Small intestine (tissue), 16 donors: ENCODE measurements at places on chromosomes 7 and 10.

- no peak for DNase-seq
These were observed 25.3 kb downstream of the CCDC6 start for GRCh38 chr10:59880971-59881510.

GRCh38 chr10:128095753-128096469, 30.3 kb downstream of the MKI67 start:
- DNase-seq, result peak; percentile 17

DNA sequence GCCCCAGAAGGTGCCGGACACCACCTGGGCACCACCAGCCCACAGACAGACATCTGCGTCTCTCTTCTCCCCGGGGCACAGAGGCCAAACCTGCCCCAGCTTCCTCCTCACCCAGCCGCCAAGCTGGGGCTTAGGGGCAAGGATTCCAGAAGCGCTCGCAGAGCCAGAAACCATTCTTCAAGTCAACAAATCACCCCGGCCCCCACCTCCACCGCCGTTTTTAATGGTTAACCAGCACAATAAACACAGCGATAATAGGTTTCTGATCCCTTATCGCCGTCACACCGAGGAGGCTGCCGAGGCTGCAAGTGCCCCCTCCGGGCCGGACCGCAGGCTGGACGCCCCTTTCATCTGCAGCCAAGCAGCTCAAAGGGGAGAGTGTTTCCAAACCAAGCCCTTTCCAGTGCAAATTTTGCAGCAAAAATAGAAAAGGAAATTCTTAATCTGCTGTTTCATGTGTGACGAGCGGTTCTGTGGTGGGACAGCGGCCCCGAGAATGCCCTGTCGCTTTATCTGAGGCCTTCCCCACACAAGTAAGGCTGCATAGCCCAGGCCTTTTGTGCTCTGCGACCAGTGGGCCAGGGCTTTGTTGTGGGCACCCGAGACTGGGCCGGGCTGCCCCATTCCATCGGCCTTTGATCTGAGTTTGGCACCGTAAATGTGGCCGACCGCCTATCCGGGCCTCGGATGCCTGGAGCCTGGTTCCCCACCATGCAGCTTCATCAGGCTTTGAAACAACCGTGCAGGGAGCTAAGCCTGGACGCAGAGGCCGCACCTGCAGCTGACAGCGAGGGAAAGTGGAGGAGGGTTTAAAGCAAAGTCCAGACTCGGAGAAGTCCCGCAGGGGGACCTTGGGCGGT, 83.2 kb downstream of the FOXL3 start:
- DNase-seq, result peak; percentile 75

GRCh38 chr7:72281308-72281707, 130.8 kb downstream of the CALN1 start:
- no peak for DNase-seq

- DNase-seq, result no peak
These were observed 114.0 kb downstream of the WDR37 start for GRCh38 chr10:1169981-1170866.

GRCh38 chr7:101496017-101496416, 133.1 kb downstream of the MYL10 start:
- no peak for DNase-seq

DNA sequence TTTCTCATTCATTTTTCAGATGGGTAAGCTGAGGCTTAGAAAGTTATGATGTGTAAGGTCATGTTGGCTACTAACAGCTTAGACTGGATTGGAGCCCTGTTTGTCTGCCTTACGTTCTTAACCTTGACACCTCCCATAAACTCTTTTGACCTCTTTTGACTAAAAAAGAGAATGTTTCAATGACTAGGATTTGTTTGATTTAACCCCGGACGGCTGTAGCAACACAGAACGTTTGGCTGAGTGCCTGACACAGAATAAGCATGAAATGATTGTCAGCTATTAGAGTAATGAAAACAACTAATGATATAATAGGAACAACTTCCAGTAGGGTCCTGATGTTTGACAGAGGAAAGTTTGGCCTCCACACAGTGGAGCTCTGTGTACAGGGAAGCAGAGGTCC, 83.3 kb upstream of the PDZD8 start:
- no peak for DNase-seq

DNA sequence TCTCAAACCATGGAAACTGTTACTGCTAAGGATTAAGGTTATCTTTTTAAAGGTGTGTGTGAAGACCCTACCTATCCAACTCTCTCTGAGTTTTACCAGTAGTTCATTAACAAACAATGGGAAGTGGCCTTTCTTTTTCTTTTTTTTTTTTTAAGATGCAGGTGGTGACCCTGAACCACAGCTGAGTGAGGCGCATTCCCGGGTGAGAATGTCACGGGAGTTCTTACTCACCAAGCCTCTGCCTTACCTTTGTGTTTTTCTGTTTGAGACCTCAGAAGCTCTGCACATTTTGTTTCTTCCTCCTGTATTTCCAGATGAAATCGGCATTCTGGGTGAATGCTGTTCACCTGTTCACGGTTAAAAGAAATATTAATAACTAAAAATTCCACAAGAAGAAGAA, 2.5 kb downstream of the VIPR2 start:
- no peak for DNase-seq

DNA sequence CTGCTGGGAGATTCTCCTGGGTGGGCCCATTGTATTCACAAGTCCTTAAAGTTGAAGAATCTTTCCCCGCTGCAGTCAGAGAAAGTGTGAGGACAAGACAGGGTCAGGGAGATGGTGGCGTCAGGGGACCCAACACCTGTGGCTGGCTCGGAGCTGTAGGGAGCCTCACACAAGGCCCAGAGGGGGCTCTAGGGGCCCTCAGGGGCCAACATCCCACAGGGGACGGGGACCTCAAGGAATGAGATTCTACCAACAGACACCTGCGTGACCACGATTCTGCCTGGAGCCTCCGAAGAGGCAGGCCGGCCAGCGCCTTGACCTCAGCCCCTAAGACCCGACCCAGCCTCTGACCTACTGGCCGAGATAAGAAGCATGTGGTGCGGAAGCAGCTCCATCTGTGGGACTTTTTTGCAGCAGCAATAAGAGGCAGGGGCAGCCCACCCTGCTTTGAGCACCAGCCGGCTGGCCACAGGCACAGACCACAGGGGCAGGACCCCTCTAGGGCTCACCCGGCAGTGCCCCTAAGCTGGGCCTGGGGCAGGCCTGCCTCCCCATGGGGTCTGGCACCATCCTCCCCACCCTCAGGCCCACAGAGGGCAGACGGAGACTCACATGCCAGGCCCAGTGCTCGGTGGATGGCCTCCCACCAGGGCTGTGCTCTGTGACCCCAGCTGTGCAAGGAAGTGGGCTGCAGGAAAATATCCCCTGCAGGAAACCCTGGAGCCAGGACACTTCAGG, 13.2 kb downstream of the RASGEF1A start:
- DNase-seq, result no peak

GRCh38 chr7:99210265-99210970, 2.5 kb upstream of the KPNA7 start:
- DNase-seq, result peak; percentile 82

DNA sequence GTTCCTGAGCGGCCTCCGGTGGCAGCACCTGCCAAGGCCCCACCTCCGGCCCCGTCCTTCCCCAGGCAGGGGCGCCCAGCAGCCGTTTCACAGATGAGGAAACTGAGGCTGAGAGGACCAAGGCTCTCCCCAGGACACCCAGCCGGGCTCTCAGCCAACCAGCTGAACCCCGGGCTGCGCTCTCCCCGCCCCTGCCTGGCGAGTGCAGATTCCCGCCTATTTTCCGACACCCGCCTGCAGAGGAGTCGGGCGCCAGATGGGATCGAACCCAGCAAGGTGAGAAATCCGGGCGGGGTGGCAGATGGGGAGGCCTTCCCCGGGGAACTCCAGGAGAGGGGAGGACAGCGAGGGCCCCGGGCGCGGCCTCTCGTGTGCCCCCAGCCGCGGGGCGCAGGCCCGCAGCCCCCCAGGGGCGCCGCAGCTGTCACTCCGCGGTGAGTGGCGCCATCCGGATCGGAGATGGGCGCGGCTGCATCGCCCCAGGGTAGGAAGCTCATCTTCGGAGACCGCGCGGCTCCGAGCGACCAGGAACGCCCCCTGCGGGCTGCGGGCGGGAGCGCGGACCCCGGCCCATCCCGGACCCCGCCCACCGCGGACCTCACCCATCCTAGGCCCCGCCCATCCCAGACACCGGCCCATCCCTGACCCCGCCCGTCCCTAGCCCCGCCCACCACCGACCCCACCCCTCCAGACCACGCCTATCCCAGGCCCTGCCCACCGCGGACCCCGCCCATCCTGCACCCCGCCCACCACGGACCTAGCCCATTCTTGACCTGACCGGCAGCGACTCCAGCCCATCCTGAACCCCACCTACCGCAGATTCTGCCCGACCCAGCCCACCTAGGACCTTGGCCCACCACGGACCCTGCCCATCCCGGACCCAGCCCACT, 90.3 kb downstream of the MICALL2 start:
- DNase-seq, result no peak

DNA sequence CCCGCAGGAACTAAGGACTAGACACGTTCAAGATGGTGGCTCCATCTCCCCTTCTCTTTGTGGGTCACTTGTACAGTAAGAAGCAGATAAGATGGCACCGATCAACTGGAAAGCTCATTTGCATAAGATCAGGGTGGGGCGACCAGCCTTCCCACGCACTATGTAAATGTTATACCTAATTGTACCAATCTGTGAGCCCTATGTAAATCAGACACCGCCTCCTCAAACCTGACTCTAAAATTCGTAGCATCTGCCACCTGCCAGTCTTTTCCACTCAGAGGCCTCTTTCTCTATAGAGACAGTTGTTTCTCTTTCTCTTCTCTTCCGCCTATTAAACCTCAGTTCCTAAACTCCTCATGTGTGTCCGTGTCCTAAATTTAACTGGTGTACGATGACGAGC, 324.5 kb downstream of the PHF14 start:
- DNase-seq, result no peak

- DNase-seq, result no peak
These were observed 150.8 kb downstream of the ARID5B start for GRCh38 chr10:62052276-62052675.

DNA sequence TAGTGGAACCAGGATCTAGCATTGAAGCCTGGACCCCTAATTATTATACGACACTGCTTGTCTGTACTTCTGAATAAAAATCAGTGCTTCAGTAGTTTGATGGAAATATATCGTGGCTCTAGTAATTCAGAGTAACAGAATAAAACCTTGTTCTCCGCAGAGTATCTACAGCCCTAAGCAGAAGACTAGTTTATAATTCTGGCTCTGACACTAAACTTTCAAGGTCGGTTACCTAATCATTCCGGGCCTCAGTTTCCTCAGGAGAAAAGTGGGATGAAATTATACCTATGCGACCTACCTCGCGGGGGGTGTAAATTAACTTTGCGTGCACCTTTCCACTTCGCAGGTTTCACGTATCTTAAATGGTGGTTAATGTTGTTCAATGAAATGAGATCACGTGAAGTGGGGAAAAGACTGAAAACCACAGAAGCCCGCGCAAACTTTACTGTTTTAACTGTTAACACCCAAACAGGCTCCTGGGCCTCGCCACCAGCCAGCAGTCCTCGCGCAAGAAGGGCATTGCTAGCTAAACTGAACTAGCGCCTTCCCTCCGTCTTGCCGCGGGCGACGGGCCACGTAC, 615 bp downstream of the THAP5 start:
- DNase-seq, result no peak

GRCh38 chr10:13079776-13080050, 20.2 kb upstream of the OPTN start:
- no peak for DNase-seq

DNA sequence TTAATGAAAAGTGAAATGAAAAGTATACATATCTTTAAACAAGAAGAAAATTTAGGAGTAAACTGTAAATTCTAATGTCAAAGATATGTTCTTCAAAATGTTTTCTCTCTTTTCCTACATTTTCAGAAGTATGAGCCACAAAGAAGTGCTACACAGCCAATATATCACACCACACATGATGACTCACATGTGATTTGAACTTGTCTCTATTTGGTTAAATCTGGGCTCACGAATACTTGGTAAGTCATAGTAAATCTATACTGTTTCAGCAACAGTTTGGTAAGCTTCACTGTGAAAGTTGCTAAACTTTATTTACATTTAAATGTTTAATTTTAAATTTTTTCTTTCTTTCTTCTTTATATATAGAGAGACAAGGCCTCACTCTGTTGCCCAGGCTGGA, 380.6 kb upstream of the IGFBP3 start:
- no peak for DNase-seq

DNA sequence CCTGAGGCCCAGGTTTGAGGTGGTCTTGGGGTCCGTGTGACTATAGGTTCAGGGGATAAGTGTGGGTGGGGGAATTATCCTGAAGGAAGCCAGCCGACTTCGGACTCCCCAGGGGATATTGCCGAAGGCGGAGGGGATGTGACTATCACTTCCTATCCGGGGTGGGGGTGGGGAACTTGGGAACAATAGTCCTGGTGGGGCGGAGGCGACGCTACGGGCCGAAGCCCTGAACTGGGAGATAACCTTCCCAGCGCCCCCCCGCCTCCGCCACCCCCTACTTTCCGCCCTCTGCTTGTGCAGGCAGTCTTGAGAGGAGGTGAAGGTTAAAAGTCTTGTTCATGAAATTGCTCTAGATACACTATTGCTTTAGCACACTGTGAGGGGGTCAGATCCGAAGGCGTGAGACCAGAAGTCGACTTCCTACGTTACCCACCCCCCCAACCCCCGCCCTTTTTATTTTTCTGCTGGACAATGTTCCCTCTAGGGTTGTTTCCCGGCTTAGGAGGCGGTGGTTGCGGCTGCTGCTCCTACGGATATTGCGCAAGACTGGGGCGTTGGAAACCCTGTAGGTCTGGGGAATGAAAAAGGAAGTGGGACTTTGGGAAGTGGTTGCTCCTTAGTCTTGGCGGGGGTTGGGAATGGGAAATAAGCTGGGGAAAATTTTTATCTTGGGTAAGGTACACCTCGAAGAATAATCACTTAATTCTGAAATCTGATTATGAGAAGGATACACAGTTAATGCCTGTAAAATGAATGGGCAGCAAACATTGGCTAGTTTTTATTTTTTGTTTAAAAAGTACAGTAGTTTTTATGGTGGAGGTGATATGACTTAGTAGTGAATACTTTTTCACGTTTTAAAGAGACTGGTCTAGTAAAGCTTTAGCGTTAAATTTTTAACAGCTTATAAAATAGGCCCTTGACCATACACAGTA, 1.5 kb downstream of the PTPN12 start:
- peak; percentile 92 for DNase-seq

DNA sequence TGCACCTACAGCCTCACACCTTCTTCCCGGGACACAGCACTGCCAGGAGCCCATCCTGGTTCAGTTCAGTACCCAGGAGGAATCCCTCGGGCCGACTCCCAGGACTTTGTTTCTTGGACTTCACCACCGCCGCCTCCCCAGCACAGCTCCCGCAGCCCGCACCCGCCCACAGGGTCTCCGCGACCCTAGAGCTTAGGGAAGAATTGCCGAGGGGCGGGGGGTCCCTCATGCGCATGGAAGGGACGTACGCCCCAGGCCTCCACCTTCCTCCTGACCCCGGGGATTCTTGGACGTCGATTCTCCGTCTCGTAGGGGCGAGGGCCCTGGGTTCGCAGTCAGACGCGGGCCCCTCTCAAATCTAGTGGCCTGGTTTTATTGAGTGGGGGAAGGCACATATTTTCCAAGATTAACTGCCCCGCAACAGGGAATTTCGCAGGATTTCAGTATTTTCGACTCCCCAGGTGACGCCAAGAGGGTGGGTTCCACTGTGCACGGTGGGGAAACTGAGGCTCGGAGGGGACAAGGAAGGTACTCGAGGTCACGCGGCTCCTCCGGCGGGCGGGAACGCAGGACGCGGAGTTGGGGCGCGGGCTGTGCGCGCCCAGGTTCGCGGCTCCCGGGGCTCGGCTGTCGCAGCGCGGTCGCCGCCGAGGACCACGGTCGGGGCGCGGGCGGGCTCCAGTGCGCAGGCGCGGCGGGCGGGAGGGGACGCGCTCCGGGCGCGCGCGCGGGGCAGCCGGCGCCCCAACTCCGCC, at the start of gene ADCY1:
Gene ADCY1 (plus strand): TSS at position 708 of the 755 bp plus-strand sequence. CDS start 176 bp downstream, outside the sequence.
- DNase-seq, result peak; percentile 39
